HFFc6 (cell line): ENCODE measurements at places on chromosomes 7 and 10. TPM values are rescaled to one million over a fixed set of nuclear protein-coding genes. Genes with fewer than 3 reads are reported as not detected.

GRCh38 chr7:21851559-21851967 is 94.1 kb downstream of the CDCA7L start:
- H3K4me1 ChIP-seq: peaks cover 17% of the 10 kb centered on the region
- peak overlapping the region; percentile 61 for H3K4me3 ChIP-seq
- peak overlapping the region; percentile 91 for H3K27ac ChIP-seq
- no peaks in the 10 kb centered on the region for H3K36me3 ChIP-seq
- no peak for DNase-seq

DNA sequence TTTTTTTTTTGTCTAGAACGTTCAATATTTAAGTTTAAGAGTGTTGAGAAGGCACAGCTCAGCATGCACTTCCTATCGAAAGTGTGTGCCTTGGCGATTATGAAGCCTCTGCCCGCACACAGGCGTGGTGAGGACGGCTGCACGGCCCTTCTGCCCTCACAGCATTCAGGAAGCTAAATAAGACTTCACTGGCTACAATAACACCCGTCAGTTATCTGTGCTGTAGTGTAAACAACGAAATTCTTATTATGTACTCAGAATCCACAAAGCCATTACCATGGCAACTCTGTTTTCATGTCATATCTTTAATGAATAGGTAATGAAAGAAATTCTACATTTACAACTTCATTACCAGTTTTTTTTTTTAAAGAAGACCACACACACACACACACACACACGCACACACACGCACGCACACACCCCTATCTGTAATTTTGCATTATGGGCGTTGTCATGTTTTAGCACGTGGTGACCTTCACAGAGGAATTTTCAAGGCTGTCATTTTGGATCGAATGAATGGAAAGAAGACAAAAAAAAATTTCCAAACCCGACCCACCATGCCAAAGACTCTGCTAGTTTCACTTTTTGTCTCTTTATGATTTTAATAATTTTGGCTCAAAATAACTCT is 254.8 kb upstream of the CTBP2 start:
- peaks cover 13% of the 10 kb centered on the region for H3K27me3 ChIP-seq
- peaks cover 22% of the 10 kb centered on the region for H3K4me1 ChIP-seq
- H3K4me3 ChIP-seq: no peak overlapping the region
- H3K27ac ChIP-seq: no peak overlapping the region

GRCh38 chr7:130850956-130851355 is 116.9 kb upstream of the KLF14 start:
- peak overlapping the region; percentile 66 for H3K27ac ChIP-seq
- peaks cover 94% of the 10 kb centered on the region for H3K4me1 ChIP-seq
- peaks cover 34% of the 10 kb centered on the region for H3K27me3 ChIP-seq
- no peak for DNase-seq

DNA sequence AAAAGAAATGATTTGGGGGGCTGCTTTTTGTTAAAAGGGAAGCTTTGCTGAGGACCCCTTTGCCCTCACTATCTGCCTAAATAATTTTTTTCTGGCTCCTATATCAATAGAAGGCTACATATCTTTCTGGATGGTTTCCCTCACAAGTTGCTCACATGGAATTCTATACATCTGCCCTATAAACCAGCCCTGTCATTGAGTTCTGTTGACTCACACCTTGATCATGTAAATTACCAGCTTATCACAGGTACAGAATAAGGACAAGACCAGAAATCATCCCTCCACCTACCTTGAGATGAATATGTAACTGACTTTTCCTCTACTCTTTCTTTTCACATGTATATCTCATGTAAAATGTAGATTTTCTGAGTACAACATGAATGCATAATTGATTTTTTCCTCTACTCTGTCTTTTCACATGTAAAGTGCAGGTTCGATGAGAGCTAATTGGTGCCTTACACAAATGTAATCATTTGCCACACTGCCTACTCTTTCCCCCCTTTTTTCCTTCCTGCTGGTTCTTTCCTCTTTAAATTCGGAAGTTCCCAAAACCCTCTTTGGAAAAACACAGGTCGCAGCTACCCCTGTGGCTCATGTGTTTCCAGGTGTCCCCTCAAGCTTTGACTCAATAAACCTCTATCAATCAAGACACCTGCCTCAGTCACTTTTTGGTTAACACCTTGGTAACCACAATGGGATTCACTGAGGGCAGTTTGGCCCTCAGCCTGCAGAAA is 12.5 kb downstream of the CYP3A43 start:
- peaks cover 4% of the 10 kb centered on the region; the same call in 1 of the 2 replicates for H3K4me1 ChIP-seq
- no peak overlapping the region for H3K4me3 ChIP-seq
- DNase-seq: no peak
- no peaks in the 10 kb centered on the region for H3K36me3 ChIP-seq
- H3K27me3 ChIP-seq: peaks cover 30% of the 10 kb centered on the region

GRCh38 chr10:123568751-123569150 is 97.4 kb upstream of the GPR26 start:
- DNase-seq: no peak
- H3K4me3 ChIP-seq: no peak overlapping the region
- no peaks in the 10 kb centered on the region for H3K36me3 ChIP-seq

DNA sequence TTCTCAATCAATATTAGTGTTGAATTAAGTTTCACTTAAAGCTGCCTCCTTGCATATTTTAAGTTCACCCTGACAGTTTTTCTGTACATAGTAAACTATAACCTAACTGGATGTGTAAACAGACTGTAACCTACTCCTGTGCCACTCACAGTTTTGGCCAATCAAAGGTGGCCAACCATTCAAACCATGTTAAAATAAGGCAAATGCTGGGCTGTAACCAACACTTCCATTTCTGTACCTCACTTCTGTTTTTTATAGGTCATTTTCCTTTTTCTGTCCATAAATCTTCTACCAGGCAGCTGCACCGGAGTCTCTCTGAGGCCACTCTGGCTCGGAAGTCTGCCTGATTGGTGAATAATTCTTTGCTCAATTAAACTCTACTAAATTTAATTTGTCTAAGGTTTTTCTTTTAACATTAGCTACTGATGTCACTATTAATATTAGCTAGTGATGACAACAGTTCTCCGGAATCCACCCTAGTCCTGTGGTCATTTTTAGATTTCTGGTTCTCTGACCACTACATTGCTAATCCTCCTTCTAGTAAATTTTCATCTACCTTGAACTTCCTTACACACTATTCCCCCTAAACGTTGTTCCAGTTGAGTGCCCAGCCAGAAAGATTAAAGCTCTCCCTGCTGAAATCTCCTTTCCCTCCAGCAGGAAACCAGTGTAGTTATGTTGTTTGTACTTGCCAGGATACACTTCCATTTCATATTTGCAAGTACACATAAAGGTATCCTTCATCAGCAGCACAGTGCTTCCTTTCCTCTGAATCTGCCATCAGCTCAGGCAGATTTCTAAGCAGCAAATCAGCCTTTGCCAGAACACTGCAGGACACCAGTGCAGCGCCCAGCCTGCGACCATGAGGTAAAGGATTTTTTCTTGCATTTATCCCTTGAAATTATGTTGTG is 18.6 kb upstream of the IFIT2 start:
- peaks cover 10% of the 10 kb centered on the region for H3K36me3 ChIP-seq
- H3K27ac ChIP-seq: peak overlapping the region; percentile 89
- no peaks in the 10 kb centered on the region for H3K27me3 ChIP-seq
- peaks cover 84% of the 10 kb centered on the region for H3K4me1 ChIP-seq
- peak; percentile 83 for DNase-seq
- peak overlapping the region; percentile 69 for H3K4me3 ChIP-seq

DNA sequence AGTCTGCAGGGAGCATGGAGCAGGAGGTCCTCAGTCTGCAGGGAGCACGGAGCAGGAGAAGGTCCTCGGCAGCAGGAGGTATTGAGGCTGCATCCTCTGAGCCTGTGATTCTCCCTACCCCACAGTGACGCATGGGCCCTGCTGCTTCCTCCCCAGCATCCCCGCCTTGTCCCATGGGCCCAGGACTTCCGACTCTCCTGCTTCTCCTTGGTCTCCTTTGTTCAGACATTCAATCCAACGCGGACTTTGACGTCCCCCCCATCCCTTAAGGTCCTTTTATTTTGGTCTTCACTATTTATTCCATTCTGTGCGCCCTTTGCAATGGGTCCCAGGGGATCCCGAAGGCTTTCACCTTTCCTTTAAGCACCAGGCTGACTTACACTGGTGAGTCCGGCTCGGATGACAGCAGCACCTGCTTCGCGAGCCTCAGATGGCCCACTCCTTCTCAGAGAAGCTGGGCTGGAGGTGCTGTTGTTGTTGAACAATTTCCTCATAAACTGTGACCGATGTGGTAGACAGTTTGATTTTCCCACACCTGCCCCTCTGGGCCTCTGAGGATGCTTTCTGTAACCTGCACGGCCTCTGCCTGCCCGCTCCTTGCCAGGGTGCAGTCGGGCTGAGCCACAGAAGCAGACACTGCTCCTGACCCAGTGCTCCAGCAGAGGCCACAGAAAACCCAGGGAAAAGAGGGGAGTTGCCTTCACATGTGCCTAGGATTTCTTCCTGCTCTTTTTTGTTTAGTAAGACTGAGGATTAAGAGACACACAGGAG is 407.2 kb upstream of the SHH start:
- no peak for DNase-seq
- no peaks in the 10 kb centered on the region for H3K4me1 ChIP-seq
- no peak overlapping the region for H3K4me3 ChIP-seq
- H3K27ac ChIP-seq: no peak overlapping the region
- no peaks in the 10 kb centered on the region; the same call in 1 of the 2 replicates for H3K36me3 ChIP-seq
- no peaks in the 10 kb centered on the region; the same call in 1 of the 2 replicates for H3K27me3 ChIP-seq

DNA sequence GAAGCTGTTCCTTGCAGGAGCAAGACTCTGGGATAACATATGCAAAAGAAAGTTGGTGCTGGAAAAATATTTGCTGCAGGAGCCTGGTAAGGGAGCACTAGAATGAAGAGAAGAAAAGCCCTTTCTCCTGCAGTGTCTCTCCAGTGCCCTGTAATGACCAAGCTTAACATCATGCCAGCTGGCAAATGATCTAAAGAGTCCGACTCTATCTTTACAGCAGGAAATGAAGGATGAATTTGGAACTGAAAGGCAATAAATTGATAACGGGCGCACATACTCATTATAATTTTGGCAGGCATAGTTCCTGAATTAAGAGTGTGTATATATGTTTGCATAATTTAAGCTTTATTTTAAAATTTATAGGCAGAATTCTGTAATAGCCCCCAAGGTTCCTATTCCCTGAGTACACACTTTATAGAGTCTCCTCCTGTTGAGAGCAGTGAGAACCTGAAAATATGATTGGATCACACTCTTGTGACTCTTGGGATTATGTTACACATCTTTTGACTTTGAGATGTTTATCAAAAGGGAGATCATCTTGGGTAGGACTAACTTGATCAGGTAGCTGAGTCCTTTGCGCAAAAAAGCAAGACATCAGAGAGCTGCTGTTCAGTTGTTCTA is 299.0 kb upstream of the MBL2 start:
- H3K27me3 ChIP-seq: no peaks in the 10 kb centered on the region; the same call in 1 of the 2 replicates
- no peak overlapping the region for H3K4me3 ChIP-seq
- no peaks in the 10 kb centered on the region for H3K4me1 ChIP-seq
- no peak overlapping the region for H3K27ac ChIP-seq
- H3K36me3 ChIP-seq: no peaks in the 10 kb centered on the region
- no peak for DNase-seq

DNA sequence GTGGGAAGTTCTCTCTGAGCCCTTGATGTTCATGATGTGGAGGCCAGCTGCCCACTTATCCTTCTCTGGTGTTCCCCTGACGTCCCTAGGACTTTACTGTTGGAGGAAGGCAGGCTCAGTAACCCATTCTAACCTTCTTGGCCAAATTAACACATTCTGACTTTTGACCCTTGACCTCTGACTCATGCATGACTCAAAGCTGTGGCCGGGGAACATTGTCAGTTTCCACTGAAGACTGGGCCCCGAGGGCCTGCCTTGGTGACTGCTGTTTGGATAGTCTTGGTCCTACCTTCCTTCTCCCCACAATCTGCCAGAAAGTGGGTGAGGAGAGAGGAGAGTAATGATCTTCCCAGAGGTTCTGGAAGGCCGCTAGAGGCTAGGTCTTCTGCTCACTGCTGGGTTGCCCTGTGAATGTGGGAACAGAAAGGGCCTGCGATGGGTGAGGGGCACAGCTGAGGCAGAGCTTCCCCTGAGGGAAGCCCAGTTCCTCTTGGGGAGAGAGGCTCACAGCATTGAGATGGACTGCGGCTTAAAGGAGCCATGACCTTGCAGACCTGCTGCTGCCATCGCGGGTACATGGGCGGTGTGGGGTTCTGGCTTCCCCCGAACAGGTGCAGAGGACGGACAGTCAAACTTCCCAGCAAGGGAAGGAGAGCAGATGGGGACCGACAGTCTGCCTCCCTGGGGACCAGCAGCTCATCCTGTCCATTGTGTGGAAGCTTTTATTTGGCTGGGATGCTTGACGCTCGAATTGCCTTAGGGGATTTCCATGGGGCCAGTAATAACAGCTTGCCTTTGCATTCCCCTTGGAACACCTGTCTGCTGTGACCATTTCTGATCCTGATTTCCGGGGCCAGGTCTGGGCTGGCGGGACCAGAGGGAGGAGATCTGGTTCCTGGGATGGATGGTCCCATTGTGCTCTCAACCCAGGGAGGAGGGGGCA is 43.8 kb downstream of the ADAMTS14 start:
- no peaks in the 10 kb centered on the region for H3K36me3 ChIP-seq
- no peak overlapping the region for H3K4me3 ChIP-seq
- peak; percentile 57 for DNase-seq
- H3K27ac ChIP-seq: peak overlapping the region; percentile 11; the same call in 1 of the 2 replicates

DNA sequence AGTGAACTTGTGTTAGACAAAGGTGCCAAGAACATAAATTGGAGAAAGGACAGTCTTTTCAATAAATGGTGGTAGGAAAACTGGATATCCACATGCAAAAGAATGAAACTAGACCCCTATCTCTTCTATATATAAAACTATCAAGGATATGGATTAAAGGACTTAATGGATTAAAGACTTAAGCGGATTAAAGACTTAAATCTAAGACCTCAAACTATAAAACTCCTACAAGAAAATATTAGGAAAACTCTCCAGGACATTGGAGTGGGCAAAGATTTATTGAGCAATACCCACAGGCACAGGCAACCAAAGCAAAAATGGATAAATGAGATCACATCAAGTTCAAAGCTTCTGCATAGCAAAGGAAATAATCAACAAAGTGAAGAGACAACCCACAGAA is 242.9 kb upstream of the MEOX2 start:
- no peak overlapping the region for H3K4me3 ChIP-seq
- H3K36me3 ChIP-seq: no peaks in the 10 kb centered on the region
- DNase-seq: no peak
- peaks cover 2% of the 10 kb centered on the region; the same call in 1 of the 2 replicates for H3K27me3 ChIP-seq
- no peaks in the 10 kb centered on the region; the same call in 1 of the 2 replicates for H3K4me1 ChIP-seq
- H3K27ac ChIP-seq: no peak overlapping the region

GRCh38 chr7:82036146-82036886 is 266.5 kb upstream of the HGF start:
- peak overlapping the region; percentile 77 for H3K4me3 ChIP-seq
- H3K27ac ChIP-seq: peak overlapping the region; percentile 88
- H3K36me3 ChIP-seq: peaks cover 10% of the 10 kb centered on the region; the same call in 1 of the 2 replicates

BHLHA15 gene
- 0.33 TPM in 1 of 3 replicates, not detected in the others for total RNA-seq

ERVW-1 gene
- not detected in 3 replicates for total RNA-seq

NXPH1 gene
- total RNA-seq: not detected in 3 replicates

SRRM3 gene
- total RNA-seq: 0.15 to 0.19 TPM in 2 of 3 replicates, not detected in the other

PSMA2 gene
- 131 and 140 TPM in 2 replicates for total RNA-seq

CHAT gene
- not detected in 3 replicates for total RNA-seq
